Kasumi-1 (cell line): ENCODE measurements at places on chromosomes 5 and 9.

- no peak for DNase-seq
These were observed 128.5 kb downstream of the NR3C1 start for GRCh38 chr5:143274952-143275351.

- DNase-seq, result no peak
These were observed 491.8 kb upstream of the COX7C start for GRCh38 chr5:86125731-86126601.

- DNase-seq, result no peak
These were observed 1625.5 kb upstream of the CDH6 start for GRCh38 chr5:29568028-29568427.

DNA sequence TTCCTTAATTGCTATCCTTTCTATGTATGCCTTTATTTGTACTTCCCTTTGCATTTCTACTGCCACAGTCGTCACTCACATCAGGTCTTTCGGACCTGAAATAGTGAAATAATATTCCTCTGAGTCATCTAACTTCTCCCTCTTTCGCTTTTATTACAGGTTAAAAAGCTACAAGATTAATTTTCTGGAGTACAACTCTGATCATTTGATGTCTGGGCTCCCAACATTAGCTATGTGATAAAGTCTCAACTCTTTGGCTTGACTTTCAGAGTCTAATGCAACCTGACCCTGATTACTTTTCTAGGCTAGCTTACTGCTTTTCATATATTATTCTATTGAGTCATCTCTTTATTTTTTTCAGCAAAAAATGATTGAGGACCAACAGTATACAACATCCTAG is 638.8 kb upstream of the WWC1 start:
- no peak for DNase-seq

GRCh38 chr5:7881091-7881490 is 12.1 kb downstream of the MTRR start:
- no peak for DNase-seq

DNA sequence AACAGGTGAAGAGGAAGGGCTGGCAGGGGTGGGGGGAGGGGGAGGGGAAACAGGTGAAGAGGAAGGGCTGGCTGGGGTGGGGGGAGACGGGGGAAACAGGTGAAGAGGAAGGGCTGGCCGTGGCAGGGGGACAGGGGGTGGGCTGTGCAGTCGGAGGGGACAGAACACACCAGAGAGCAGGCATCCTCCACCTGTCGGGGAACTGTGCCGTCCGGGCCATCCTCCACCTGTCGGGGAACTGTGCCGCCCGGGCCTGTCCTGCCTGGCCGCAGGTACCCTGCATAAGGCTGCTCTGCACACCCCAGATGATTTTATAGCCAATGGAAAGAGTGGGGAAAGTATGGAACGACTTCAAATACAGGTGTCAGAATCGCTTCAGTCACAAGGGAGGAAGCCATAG is 32.5 kb upstream of the PPP1R26 start:
- DNase-seq, result no peak

- no peak for DNase-seq
These were observed 5.6 kb upstream of the HSPB3 start for GRCh38 chr5:54449923-54450322.

GRCh38 chr5:38329132-38329715 is 70.9 kb downstream of the EGFLAM start:
- no peak for DNase-seq

GRCh38 chr9:76605321-76605900 is 146.4 kb downstream of the GCNT1 start:
- DNase-seq, result peak; percentile 60

DNA sequence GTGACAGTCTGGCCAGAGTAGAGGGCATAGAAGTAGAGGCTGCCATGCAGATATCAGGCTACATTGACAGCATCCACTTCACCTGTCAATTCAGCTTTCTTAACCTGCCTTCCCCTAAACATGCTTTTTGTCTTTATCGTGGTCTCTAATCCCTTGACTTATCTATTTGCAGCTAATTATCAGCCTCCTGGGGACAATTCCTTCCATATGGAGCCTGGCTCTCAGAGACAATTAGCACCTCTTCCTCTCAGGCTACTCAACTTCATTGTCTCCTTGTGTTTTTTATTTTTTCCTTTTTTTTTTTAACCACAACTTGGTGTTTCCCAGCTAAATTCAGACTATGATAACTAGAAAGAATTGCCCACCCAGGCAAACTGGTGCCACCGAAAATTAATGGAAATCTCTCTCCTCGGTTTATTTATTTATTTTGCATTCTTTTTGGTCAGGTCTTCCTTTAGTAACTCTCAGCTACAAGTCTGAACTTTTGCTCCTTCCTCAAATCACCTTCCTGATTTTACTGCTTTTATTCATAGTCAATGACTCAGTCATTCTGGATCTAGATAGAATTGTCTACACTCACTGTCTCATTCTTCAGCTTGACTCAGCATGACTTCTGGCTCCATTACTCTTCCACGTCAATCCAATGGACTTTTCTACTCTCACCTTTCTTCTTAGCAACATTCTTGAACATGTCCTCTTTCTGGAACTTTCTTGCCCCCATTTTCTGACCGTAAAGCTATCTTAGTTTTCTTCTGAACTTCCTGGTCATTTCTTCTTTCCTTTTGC is 63.0 kb upstream of the BASP1 start:
- no peak for DNase-seq

GRCh38 chr5:95655575-95655974 is 9.0 kb downstream of the RFESD start:
- no peak for DNase-seq

DNA sequence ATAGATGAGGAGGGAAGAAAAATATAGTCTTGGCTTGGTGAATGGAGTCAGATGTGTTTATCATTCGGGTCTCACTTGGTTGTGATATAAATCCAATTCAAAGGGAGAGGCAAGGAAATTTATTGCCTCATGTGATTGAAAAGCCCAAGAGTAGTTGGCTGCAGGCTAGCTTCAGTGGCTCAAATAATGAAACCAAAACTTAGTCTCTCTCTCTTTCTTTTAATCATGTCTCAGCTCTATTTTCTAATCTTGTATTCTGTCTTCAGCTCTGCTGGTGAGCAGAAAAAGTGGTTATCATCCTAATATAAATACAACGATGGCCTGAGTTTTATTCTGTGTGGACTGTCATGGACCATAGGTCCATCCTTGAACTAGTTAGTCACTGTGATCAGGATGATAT is 234.2 kb upstream of the PPP1R2B start:
- DNase-seq, result no peak

DNA sequence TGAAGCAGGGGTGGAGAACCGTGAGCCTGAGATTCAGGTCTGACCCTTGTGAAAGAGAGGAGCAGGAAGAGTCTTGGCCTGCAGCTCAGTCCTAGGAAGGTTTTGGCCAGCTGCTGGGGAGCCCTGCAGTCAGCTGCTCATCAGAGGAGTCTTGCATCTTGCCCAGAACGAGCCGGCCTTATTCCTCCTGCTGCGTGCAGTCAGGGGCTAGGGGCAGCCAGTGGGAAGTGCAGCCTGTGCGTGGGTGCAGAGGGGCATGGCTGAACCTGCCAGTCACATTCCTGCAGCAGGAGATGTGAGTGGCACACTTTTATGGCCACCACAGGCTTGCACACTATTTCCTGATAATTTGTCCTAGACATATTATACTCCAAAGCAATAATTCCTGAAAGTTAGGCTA is 278.7 kb downstream of the NPR3 start:
- no peak for DNase-seq

GRCh38 chr9:109497226-109498153 is 617 bp downstream of the PTPN3 start:
- no peak for DNase-seq

DNA sequence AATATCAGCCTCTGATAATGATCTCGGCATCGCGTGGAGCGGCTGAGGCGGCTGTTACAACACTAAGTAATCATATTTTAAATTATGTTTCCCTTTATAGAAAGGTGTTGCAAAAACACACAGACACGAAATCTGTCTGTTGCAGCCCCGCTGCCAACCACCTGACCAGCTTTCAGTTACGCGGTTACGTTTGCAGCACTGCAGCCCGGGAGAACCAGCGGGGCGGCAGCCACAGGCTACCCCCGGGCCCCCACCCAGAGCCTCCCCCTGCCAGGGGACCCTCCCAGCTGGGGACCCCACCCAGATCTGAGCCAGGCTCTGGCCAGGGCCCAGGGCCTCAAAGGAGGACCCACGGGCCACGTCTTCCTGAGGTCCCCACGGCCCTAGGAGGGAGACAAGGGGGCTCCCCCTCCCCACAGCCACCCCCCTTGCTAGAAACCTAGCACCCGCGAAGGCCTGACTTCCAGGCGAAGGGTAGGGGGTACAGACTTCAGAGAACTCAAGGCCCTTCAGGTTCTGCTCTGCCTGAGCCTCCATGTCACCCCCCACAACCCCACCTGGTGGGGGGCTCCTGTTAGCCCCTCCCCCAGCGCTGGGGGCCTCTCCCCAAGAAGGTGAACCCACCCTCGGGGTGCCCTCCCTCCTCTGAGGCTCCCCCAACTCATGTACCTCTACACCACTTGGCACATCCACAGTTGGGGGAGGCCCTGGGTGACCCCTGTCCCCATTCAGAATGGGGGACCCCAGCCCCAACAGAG is 6.0 kb downstream of the NACC2 start:
- no peak for DNase-seq

- DNase-seq, result no peak
These were observed 32.4 kb downstream of the STK32A start for GRCh38 chr5:147267082-147267832.

DNA sequence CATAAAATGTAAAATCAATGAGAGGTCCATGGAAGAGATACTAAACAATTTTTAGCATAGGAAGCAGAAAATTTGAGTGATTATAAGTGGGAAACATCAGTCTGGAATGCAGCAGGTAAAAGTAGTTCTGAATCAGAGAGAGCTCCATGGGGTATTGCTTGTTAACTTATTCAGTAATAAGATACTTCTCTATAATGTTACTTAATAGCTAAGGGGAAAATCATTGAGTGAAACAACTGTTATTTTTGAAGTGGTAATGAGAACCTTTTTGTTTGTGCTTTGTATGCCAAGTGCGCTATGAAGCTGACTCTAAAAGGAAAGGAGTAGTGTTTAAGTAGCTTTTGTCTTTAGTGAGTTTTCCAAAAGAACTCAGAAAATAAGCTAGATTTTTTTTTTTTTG is 95.2 kb downstream of the ERBIN start:
- no peak for DNase-seq

DNA sequence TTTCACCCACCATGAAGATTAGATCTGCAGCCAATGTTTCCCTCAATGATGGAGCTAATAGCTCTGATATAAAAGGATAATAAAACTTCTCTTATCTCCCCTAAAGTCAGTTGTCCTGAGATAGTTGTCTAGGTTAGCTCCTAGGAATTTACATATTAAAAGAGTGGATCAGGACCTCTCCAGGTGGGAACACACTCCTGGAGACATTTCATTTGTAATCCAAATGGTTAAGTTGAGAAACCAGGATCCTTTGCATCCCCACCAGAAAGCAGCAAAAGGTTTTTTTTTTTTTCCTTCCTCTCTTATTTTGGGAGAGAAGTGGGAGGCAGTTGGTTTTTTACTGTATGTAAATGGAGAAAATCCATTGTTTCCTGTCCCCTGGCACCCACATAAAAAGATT is 182.5 kb upstream of the FBXL17 start:
- no peak for DNase-seq

GRCh38 chr9:83698976-83699585 is 8.7 kb downstream of the UBQLN1 start:
- DNase-seq, result no peak

DNA sequence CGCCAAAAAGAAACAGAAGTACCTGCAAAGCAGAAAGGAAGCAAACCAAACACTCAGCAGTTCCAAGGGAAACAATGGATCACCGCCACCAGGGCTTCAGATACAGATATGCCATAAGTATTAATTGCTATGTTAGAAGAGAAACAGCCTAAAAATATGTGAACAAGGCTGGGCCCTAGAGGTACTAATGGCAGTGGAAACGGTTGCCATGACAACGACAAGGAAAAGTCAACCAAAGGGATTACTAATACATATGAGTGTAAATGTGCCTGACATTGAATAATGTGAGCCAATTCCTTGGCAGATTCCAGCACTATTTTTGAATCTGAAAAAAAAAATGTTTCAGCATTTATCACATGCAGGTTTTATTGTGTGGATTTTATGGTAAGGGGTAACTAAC is 75.0 kb downstream of the CAVIN4 start:
- no peak for DNase-seq

DNA sequence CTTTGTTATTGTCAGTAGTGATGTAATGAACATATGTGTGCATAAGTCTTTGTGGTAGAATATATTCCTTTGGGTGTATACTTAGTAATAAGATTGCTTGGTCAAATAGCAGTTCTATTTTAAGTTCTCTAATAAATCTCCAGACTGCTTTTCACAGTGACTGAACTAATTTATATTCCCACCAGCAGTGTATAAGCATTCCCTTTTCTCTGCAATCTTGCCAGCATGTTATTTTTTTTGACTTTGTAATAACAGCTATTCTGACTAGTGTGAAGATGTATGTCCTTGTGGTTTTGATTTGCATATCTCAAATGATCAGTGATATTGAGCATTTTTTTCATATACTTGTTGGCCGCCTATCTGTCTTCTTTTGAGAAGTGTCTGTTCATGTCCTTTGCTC is 111.5 kb upstream of the CDH12 start:
- DNase-seq, result no peak

DNA sequence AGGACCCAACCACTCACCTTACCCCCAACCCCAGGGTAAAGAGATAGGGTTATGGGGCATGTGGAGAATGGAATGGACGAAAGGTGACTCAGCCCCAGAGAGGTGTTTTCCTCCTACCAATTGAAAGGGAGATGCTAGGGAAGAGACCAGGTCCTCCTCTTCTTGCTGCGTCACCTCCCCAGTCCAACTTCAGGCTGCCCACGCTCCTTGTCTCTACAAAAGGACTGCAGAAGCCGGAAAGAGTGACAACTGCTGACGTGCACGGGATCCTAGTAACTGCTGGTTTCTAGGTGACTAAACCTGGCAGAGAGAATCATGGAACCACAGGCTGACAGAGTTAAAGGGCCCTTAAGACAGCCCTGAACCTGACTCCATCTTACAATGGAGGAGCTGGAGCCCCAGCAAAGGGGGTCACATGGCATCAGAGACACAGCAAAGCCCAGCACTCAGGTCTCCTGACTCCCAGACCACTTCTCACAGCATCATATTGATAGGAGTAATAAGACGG is 2.2 kb downstream of the GPX3 start:
- no peak for DNase-seq
